ENCODE measurements at places on chromosomes 11 and 22.

- no peak for DNase-seq
Measured at GRCh38 chr11:131193031-131193501, 177.3 kb upstream of the NTM start.

- no peak for DNase-seq
Measured at GRCh38 chr11:96228910-96229309, 114.1 kb downstream of the MAML2 start.

DNA sequence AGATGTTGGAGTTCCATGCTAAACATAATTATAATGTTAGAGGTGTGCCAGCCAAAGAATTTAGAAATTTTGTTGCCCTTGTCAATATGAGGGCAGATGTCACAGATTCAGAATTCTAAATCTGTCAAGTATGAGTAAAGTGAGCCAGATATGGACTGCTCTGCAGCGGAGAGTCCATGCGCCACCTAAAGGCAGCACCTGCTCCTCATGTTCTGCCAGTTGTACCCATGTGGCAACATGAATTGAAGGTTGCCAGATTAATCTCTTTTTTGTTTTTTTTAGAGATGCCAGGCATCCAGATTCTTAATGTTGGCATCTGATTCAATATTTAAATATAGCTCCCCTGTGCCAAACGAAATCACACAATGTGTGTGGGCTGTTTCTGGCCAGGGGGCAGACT, 678.6 kb upstream of the ANO5 start:
- no peak for DNase-seq

DNA sequence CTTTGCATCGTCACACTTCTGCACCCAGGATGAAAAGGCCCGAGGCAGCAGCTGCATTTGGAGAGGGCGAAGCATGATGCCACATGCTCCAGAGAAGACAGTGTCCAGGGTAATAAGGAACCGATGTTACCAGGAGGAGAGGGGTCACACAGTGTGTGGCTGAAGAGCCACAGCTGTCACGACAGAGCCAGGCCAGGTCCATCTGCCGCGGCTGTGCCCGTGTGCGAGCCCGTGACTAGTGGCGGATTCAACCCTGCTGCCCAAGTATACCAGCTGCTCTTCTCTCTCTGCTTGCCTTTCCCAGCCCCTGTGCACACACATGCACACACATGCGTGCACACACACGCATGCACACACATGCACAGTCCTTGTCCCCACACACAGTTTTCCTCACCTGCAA, 1432.5 kb downstream of the BRD1 start:
- no peak for DNase-seq

- no peak for DNase-seq
Measured at GRCh38 chr11:16434036-16434435, 77.7 kb upstream of the SOX6 start.

All from NCI-H2029 treated with DMSO at 0.1 percent for 48 hours (cell line).